Stimulated activated CD4-positive, alpha-beta T cell treated with anti-CD3 and anti-CD28 coated beads, Interleukin-12 subunit alpha, Interleukin-12 subunit beta, amount 100 ng/mL, for 24 hours (primary cell): ENCODE measurements at places on chromosomes 13 and 19.

GRCh38 chr19:19214159-19214490 lies 2.4 kb downstream of the NCAN start:
- DNase-seq: no peak

- no peak for DNase-seq
Measured at GRCh38 chr13:50123002-50123401, 107.8 kb downstream of the KCNRG start.

DNA sequence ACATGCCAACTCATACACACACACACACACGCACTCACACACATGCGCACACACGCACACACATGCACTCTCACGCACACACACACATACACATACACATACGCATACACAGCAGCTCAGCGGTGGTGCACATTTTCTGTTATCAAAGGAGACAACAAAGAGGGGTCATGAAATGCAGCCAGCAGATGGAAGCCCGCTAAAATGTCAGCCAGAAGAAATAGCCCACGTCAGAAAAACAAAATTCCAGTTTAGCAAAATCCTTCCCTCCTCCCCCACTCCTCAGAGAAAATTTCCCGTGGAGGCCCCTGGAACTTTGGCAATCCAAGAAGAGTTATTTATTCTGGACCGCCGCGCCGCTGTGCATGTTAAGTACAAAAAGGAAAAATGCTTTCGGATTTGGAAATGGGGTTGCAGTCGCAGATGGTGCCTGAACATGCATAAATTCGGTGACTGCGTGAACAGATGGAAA lies 114.6 kb upstream of the VSTM2B start:
- DNase-seq: no peak

DNA sequence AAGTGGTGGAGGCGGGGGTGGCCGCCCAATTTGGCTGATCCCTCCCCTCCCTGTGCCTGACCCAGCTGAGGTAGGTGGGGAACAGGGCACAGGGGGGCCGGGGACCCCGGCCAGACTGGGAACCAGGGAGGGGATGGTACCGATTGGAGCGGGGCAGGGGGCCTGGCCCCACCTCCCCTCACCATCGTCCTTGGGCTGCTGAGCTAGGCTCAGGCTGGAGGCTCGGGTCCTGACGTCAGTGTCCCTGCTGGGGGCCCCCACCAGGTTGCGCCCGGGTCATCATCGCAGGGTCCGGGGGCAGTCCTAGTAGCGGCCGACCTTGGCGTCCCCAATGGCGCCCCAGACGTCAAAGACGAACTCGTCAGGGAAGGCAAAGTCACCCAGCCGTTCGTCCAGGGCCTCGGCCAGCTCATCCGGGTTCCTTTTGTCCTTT lies 3.0 kb upstream of the PTGER1 start:
- DNase-seq: no peak

- DNase-seq: no peak
Measured at GRCh38 chr13:79548902-79549301, 67.9 kb downstream of the NDFIP2 start.
